Stimulated activated CD8-positive, alpha-beta memory T cell treated with anti-CD3 and anti-CD28 coated beads, Interleukin-4, amount 100 ng/mL, for 1 hour (primary cell): ENCODE measurements at places on chromosomes 16 and 17.

GRCh38 chr17:77441940-77442339, 301.2 kb downstream of the SEC14L1 start:
- DNase-seq: no peak

DNA sequence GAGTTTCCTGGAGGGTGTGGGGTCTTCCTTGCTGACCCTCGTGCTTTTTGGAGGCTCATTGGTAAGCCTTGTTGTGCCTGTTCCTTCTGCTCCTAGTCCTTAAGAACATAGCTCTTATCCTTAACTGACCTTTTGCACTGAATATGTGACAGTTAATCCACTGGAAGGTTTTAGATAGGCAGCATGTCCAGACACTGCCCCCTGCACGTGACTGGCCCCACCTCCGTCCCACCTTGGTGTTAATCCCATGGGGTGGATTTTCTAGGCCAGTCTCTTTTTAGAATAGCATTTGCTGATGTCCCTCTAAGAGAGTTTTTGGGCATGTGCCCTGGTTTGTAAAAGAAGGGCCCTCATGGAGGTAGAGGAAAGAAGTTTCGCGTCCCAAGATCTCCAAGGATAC, 58.3 kb downstream of the RBFOX1 start:
- DNase-seq: no peak

DNA sequence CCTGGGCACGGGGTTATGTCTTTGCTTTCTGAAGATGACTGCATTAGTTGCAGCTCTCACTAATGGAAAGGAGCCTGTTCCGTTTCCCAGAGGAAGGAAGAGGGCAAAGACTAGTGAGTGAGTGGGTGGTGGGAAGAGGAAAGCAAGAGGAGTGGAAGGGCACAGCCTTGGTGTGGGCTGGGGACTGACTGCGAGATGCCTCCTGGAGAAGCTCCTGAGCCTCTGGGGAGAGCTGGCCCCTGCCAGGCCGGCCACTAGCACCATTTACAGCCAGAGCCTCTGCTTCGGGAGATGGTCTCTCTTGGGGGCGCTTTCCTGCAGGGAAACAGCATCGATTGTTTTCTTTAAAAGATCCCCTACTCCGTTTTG, 825 bp upstream of the RHBDL3 start:
- DNase-seq: no peak

- DNase-seq: no peak
Observed at GRCh38 chr17:26962255-26963162, 331.4 kb upstream of the WSB1 start.

GRCh38 chr17:33889040-33889439, 366.0 kb upstream of the CCL2 start:
- DNase-seq: no peak

DNA sequence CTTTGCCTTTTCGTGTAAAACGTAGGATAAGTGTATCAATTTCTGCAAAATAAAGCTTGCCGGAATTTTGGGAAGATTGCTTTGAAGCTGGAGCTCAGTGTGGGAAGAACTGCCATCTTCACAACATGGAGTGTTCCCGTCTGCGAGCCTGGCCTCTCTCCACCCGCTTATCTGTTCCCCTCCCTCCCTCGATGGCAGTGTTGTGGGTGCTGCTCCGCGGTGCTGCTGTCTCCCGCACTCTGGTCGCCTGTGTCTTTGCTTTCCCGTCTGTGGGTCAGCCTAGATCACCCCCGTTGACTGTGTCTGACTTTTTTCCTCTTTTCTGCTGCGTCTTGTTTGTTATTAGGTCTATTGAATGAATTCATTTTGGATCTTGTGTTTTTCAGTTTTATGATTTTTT, 17.0 kb downstream of the ACSF3 start:
- no peak for DNase-seq
